ENCODE measurements at places on chromosomes 11 and 22.

DNA sequence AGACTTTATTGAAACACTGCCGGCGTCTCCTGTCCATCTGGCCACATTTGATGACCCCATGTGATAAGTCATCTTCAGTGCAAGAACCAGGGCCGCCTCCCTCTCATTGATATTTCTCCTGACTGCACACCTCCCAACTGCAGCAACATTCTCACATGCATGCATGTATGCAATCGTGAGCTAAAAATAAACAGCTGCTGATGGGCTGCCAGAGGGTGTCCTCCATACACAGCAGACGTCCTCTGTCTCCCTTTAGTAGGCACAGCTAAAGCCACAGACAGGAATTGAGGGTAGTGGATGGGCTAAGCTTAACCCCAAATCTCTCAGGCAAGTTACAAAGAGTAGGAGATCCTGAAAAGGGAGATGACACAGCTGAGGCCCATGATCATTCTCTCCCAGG, 106.7 kb upstream of the HSD17B12 start:
- DNase-seq = no peak

- DNase-seq = no peak
Measured at GRCh38 chr11:78536933-78537332, 37.7 kb downstream of the NARS2 start.

DNA sequence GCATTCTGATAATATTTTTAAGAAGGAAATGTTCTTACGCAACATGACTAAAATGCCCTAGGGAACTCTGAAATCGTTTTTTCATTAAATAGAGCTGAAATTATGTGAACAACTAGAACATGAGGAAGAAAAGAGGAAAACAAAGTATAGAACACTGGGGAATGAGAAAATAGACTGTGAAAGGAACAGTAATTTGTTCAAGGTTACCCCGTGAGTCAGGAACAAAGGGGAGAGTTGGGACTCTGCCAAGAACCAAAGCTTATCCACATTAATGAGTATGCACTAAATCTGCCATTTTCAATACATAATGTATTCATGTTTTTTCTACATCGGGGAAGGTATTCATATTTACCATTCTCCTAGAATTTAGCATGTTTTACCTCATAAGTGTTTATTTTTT, 961.8 kb upstream of the CCDC90B start:
- no peak for DNase-seq

- DNase-seq = no peak
Measured at GRCh38 chr11:113251281-113251680, 63.1 kb upstream of the TTC12 start.

DNA sequence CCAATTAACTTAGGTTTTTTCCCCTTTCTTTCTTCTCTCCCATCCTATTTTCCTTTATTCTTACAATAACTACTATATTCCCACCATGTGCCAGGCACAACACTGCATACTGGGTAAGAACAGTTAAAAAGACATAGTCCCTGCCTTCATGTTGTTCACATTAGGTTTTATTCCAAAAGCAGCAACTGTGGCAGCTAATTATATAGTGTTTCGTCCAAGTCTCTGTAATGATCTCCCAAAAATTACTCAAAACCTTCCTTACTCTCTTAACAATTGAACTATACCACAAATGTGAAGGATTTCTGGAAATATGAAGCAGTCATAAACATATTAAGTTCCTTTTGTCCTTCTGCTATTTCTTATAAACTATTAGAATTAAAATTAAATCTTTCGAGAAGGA, 184.1 kb upstream of the C11orf58 start:
- DNase-seq = no peak

- DNase-seq = no peak
Measured at GRCh38 chr11:7688238-7688826, 15.0 kb upstream of the CYB5R2 start.

DNA sequence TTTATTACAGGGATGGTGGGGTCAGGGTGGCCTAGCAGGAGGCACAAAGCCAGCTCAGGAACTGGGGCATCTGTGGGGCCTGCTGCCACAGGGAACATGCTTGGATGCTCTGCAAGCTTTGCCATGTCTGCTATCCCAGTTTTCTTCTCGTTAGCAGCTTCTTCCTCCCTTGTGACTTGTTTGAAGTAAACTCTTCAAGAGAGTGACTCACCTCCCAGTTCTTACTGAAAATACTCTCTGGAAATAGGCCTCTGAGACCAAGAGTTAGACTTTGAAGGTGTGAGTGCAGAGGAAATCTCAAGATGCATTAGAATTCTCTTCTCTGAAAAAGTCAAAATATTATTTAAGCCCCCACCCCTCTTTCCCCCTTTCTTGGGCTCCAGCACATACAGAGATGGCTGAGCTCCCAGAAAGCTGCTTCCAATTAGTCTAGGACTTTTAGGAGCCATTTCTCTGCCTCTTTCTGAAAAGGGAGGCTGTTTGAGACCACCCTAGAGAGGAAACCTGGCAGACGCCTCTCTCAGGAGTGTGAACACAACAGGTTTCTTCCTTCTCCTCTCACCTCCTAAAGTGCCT, 15.1 kb downstream of the CWC15 start:
- no peak for DNase-seq

GRCh38 chr11:110921742-110922521, 209.7 kb upstream of the ARHGAP20 start:
- DNase-seq = no peak

DNA sequence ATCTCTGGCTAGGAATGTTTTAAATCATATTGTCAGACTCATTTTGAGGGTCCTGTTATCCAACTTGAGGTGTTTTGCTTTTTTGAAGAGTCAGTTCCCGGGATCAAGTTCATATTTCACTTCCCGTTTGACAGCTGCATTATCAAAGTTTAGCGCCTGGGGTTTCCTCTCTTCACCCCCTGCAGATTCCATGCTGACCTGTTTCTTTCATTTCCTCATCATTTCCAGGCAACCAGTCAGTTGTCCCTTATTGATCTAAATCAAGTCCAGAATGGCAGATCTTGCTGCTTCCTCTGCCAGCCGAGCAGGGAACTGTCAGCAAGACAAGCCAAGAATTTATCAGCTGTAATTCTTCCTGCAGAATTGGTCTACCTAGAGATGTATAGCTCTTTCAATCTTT, 197.6 kb upstream of the SYN3 start:
- DNase-seq = no peak

- no peak for DNase-seq
Measured at GRCh38 chr22:43325176-43325575, 18.0 kb downstream of the SCUBE1 start.

DNA sequence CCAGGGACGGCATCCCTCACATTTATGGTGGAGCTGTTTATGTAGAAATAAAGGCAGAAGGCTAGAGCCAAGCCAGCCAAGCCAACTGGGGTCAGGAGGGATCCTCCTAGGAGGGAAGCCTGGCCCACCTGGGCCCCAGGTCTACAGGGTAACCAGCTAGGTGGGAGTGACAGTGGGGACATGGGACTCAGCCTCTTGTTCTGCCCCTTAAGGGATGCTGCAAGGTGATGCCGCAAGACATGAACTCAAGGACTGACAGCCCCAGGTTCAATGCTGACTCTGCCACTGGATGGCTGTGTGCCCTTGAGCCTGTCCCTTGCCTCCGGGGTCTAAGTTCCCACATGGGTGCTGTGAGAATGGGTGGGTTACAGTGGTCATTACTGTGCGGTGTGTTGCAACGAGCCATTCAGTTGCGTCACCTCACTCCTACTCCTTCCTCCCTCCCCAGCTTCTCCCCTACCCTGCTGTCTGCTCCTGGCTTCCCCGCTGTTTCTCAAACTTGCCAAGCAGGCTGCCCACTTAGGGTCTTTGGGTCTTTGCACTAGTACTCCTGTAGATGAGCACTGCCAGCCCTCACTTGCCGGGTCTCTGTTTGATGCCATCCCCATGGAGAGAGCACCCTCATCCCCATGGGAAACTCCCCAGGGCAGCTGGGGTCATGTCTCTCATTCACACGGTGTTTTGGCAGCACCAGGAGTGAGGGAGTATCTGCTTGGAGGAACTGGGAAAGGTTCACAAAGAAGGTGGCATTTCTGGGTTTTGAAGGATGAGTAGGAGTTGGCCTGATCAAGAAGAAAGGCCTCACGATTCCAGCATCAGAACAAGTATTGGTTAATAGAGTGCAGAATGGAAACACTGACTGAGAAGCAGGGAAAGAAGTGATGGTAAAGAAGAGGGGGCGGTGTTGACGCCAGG, 43.0 kb upstream of the RTL6 start:
- DNase-seq = no peak

DNA sequence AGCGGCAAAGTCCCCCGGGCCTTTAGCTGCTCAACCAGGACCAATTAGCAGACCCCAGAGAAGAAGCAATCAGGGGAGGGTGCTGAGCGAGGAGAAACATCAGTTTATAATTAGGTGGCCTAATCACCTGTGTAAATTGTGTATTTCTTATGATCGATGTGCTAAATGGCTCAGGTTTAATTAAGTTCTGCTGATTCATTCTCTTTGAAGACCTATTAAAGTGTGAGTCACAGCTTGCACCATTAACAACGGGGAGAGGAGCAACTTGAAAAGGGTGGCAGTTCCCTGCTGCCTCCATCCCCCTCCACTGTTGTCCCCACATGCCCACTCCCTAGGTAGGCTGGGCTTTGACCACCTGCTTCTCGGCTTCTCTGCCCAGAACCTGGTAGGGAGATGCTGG, 10.7 kb downstream of the ISX start:
- DNase-seq = no peak

DNA sequence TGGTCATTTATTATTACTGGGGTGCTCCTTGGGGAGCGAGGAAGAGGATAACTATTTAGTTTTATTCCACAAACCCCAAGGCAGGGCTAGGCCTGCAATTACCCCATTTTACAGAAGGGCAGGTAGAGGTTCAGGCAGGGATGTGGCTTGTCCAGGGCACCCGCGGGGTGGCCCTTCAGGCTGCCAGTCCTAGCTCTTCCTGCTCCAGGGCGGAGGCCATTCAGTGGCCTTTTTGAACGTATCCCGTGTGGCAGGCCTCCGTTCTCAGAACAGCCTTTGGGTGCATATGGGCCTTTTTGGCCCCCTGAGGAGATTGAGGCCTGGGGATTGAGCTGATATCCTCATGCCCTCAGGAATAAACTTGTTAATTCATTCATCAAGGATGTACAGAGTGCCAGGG, 66.2 kb downstream of the MPPED1 start:
- no peak for DNase-seq

GRCh38 chr22:40718250-40719204, 39.2 kb downstream of the MCHR1 start:
- no peak for DNase-seq

DNA sequence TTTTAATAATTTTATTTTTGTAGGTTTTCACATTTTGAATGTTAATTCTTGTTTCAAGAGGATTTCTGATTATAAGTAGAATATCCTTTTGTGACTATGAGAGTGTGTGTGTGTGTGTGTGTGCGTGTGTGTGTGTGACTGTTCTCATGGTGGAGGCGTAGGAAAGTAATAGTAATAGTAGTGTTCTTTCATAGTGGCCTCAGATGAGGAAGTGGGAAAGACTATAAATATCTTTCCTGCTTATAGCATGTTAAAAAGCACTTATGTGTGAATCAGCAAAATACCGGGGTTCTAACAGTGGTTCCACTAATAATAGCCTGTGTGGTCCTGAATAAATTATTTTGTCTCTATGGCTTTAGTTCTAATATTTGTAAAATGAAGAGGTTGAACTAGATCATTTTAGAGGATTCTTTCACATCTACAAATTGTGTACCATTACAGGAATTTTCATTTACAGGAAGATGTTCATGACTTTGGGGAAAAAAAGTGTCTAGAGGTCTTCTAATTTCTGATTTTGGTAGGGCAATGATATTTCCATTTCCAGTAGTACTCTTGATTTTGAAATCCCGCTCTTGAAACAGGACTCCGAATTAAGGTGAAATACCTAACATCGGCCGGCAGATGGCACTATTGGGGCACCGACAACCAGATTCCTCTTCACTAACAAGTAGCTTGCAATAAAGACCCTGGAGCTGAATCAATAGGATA, 29.9 kb upstream of the OR10G7 start:
- DNase-seq = peak; percentile 22

GRCh38 chr22:20114506-20115475, 1.1 kb upstream of the RANBP1 start:
- no peak for DNase-seq

GRCh38 chr11:28616160-28616965, 508.2 kb downstream of the METTL15 start:
- no peak for DNase-seq

- no peak for DNase-seq
Measured at GRCh38 chr22:38468443-38469305, 778 bp downstream of the KDELR3 start.

DNA sequence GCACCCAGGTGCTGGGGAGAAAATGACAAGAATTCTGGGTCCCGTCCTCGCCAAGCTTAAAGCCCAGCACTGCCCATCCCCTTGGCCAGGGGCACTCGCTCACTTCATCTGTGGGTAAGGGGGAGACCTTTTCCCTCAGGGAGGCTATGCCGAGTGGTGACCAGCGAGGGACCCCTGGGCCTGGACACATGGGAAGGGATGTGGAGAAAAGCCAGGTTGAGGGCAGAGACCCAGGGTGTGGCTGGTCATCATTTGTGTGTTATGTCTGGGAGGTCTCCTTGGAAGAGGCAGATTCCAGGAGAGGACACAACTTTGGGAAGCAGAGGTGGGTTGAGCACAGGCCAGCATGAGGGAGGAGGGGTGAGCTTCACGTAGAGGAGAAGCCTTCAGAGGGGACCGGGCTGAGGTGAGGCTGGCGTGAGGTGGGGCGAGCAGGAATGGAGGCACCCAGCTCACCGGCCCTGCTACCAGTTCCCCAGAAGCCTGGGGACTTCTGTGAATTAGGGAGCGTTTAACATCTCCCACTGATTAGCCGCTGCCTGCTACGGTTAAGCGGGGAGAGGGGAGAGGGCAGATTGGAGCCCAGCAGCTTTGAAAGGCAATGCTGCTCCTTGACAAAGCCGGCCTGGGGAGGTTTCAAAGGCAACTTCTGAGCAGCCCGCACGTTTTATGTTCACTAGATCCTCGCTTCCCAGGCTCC, 25.8 kb upstream of the NECTIN1 start:
- no peak for DNase-seq

GRCh38 chr11:44088377-44088776, 7.1 kb upstream of the EXT2 start:
- DNase-seq = no peak

GRCh38 chr22:38124236-38124974, 13.9 kb upstream of the BAIAP2L2 start:
- DNase-seq = no peak

GRCh38 chr11:128595221-128595620, 7.9 kb upstream of the ETS1 start:
- no peak for DNase-seq

GRCh38 chr11:33723238-33723881, 12.9 kb downstream of the CD59 start:
- DNase-seq = peak; percentile 58

GRCh38 chr11:78646564-78647185, 72.0 kb upstream of the NARS2 start:
- DNase-seq = no peak

Data from BJ (cell line).